ENCODE measurements at places on chromosomes 2 and 18. TPM values are rescaled to one million over a fixed set of nuclear protein-coding genes. Genes with fewer than 3 reads are reported as not detected.

GRCh38 chr18:12031846-12032245 lies 50.5 kb downstream of the IMPA2 start:
- H3K4me3 ChIP-seq = no peak overlapping the region
- peak; percentile 88 for DNase-seq
- no peaks in the 10 kb centered on the region for H3K27me3 ChIP-seq
- no peak overlapping the region for H3K27ac ChIP-seq
- H3K36me3 ChIP-seq = peaks cover 20% of the 10 kb centered on the region
- peaks cover 8% of the 10 kb centered on the region for H3K4me1 ChIP-seq

DNA sequence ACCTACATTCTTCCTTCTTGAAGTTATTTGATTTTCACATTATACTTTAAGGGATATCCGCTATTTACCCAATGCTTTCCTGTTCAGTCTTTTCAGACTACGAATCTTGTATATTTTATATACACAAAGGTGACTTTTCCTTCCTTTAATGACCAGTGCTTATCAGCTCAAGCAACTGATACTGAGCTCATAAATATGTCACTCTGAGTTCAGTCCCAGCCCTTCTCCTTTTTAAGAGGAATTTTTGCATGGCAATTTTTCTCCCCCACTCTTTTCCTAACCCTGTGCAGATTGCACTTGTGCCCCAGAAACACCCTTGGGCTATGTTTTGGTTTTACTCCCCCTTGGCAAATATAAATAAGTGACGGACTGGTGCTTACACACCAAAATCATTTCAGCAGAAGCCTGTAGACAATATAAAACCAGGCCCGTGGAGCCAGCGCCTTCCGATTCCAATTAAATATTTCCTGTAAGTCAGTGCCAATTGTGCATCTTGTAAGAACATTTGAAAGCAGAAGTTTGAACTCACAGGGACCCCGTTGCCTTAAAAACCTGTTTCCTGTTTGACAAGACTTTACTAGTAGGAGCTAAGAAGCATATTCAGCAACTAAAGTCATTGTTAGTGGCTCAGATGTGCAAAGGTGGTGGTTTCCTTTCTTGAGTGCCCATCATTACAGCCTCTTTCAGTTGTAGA lies 66.3 kb upstream of the GATA6 start:
- H3K4me1 ChIP-seq = no peaks in the 10 kb centered on the region
- no peak overlapping the region for H3K4me3 ChIP-seq
- H3K27ac ChIP-seq = peak overlapping the region; percentile 3
- peak; percentile 77 for DNase-seq

GRCh38 chr2:40304340-40304739 lies 147.6 kb downstream of the SLC8A1 start:
- H3K36me3 ChIP-seq = no peaks in the 10 kb centered on the region
- H3K27ac ChIP-seq = no peak overlapping the region
- peaks cover 2% of the 10 kb centered on the region for H3K4me1 ChIP-seq
- DNase-seq = no peak
- no peaks in the 10 kb centered on the region for H3K27me3 ChIP-seq
- no peak overlapping the region for H3K4me3 ChIP-seq

- no peak overlapping the region for H3K4me3 ChIP-seq
- no peak overlapping the region for H3K27ac ChIP-seq
- no peak for DNase-seq
- no peaks in the 10 kb centered on the region for H3K27me3 ChIP-seq
- no peaks in the 10 kb centered on the region for H3K36me3 ChIP-seq
- peaks cover 9% of the 10 kb centered on the region for H3K4me1 ChIP-seq
Observed at GRCh38 chr2:179332903-179333302, 68.3 kb upstream of the SESTD1 start.

- H3K27ac ChIP-seq = no peak overlapping the region
- H3K36me3 ChIP-seq = no peaks in the 10 kb centered on the region
- no peaks in the 10 kb centered on the region for H3K4me1 ChIP-seq
Observed at GRCh38 chr18:46542545-46542944, 114.5 kb downstream of the LOXHD1 start.

DNA sequence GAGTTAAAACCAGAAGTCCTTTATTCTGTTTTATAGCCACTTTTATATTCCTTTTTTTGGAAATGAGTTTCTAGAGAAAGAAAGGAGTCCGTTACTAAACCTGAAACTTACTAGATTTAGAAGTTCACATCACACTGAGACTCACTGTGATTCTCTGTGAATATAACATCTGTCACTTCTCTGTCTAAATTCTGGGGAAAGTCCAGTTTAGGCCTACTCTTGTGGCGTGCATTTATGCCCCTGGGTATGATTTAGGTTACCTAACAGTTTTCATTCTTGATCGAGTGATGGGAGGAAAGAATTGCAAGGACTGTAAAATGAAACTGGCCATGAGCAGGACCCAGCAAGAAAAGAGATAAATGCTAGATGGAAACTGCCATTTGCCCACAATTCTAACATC lies 449.6 kb downstream of the SPAG16 start:
- H3K4me1 ChIP-seq = no peaks in the 10 kb centered on the region
- DNase-seq = no peak
- no peak overlapping the region for H3K27ac ChIP-seq
- H3K36me3 ChIP-seq = no peaks in the 10 kb centered on the region
- no peaks in the 10 kb centered on the region for H3K27me3 ChIP-seq

The ERBB4 gene
- total RNA-seq = 12.7 TPM

The DYSF gene
- total RNA-seq = 51.6 TPM

GRCh38 chr2:181262782-181263181 lies 194.4 kb upstream of the ITGA4 start:
- DNase-seq = no peak
- no peaks in the 10 kb centered on the region for H3K27me3 ChIP-seq
- no peak overlapping the region for H3K4me3 ChIP-seq
- H3K4me1 ChIP-seq = no peaks in the 10 kb centered on the region

- DNase-seq = peak; percentile 19
- H3K36me3 ChIP-seq = no peaks in the 10 kb centered on the region
- no peak overlapping the region for H3K4me3 ChIP-seq
- no peak overlapping the region for H3K27ac ChIP-seq
Observed at GRCh38 chr2:7844414-7844965, 837.4 kb upstream of the ID2 start.

- H3K4me1 ChIP-seq = peaks cover 7% of the 10 kb centered on the region
- H3K4me3 ChIP-seq = no peak overlapping the region
- H3K36me3 ChIP-seq = no peaks in the 10 kb centered on the region
Observed at GRCh38 chr2:197256021-197256420, 54.6 kb downstream of the ANKRD44 start.

DNA sequence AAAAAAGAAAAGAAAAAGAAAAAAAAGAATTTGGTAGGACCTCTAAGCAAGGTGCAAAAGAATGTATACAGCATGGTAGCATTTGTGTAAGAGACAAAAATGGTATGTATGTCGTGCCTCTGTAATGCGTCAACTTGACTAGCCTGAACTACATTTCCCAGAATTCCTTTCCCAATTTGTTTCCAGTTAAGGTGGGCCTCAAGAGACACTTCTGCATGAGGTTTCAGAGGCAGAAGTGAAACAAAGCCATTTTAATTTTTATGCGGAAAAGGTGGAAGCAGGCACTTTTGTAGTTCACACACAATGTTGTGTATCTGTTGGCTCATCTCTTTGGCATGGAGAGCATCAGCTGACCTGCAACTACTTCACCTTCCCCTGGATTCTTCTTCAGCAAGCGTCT lies 56.5 kb upstream of the PAPOLG start:
- H3K4me1 ChIP-seq = no peaks in the 10 kb centered on the region
- H3K27ac ChIP-seq = no peak overlapping the region
- no peaks in the 10 kb centered on the region for H3K36me3 ChIP-seq
- H3K27me3 ChIP-seq = no peaks in the 10 kb centered on the region
- H3K4me3 ChIP-seq = no peak overlapping the region
- peak; percentile 16 for DNase-seq

The IL1F10 gene
- total RNA-seq = not detected

DNA sequence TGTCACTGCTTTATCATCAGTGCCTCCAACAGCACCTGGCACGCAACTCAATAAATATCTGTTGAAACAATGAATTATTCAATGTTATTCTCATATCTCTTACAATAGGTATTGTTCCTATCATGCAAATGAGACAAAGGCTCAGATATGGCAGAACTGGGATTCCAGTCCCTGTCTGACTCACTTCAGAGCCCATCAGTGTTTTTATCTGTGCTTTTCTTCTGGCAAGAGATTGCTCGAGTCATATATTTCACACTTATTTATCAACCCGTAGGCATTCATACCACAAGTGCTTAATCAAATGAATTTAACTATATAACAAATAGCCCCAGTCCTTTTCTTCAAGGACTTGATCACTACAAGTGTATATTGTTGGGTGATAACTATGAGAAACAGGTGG lies 76.4 kb upstream of the TSPYL6 start:
- H3K4me3 ChIP-seq = no peak overlapping the region
- DNase-seq = no peak
- no peak overlapping the region for H3K27ac ChIP-seq
- H3K36me3 ChIP-seq = no peaks in the 10 kb centered on the region
- H3K4me1 ChIP-seq = peaks cover 17% of the 10 kb centered on the region
- H3K27me3 ChIP-seq = peaks cover 2% of the 10 kb centered on the region

DNA sequence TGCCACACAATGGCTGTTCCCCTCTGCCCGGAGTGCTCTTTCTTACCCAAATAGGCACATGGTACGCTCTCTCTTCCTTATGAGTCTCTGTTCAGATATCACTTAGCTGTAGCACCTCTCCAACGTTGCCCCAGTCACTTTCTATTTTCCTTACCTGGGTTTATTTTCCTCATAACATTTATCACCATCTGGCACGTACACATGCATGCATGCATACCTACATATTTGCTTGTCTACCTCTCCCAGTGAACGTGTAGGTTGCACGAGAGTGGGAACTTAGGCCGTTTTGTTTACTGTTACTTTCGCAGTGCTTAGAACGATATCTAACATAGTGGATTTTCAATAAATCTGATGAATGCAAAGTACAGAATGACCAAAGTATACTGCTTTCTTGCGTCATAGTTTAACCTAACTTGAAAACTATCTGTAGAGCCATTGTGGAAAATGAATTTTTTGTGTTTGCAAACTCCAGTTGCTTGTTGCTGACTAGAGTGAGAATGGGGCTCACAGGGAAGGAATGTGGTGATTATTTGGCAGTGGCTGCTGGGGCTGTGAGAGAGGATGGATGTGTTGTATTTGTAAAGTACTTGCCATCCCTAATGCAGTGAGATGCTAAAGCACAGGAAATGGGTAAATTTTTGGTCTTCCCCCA lies 47.1 kb downstream of the ACSL3 start:
- H3K27ac ChIP-seq = no peak overlapping the region
- H3K4me1 ChIP-seq = peaks cover 4% of the 10 kb centered on the region
- DNase-seq = no peak
- H3K36me3 ChIP-seq = peaks cover 20% of the 10 kb centered on the region
- no peak overlapping the region for H3K4me3 ChIP-seq
- H3K27me3 ChIP-seq = no peaks in the 10 kb centered on the region

DNA sequence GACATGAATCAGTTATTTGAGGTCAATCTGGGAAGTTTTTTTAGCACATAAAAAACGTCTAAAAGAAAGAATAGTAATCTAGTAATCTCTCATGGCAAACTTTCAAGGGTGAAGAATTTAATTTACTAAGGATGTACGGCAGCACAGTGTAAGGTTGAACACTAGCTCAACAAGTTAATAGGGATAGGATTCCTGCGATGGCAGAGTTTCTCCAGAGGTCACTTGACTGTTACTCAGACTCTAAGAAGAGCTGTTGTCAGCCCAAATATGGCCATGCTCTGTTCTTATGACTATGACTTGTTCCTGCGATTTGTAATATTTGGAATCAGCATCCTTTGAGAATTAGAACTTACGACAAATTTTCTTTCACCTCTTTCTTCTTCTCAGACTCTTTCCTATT lies 553.3 kb upstream of the TNP1 start:
- H3K4me1 ChIP-seq = peaks cover 12% of the 10 kb centered on the region
- no peak for DNase-seq
- H3K36me3 ChIP-seq = no peaks in the 10 kb centered on the region
- H3K27ac ChIP-seq = no peak overlapping the region
- no peaks in the 10 kb centered on the region for H3K27me3 ChIP-seq

DNA sequence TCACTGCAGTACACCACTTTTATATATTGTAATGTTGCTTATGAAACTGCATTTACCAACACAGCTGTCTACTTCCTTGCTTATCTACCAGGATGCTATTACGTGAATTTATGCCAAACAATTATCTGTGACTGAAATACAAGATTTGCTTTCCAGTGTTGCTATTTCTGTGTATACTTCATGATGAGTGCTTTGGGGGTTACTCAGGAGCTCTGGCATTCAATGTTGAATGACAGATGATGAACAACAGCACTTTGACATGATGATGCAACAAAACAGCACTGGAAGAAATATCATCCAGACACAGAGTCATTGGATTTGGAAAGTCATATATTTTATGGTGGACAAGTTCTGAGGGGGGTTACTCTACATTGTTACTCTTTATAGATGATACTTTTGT lies 125.8 kb downstream of the NETO1 start:
- H3K27me3 ChIP-seq = no peaks in the 10 kb centered on the region
- no peaks in the 10 kb centered on the region for H3K4me1 ChIP-seq
- DNase-seq = no peak

The HOXD4 gene
- 2.2 TPM for total RNA-seq

- H3K36me3 ChIP-seq = peaks cover 4% of the 10 kb centered on the region
- H3K27ac ChIP-seq = no peak overlapping the region
- DNase-seq = no peak
- H3K4me3 ChIP-seq = no peak overlapping the region
- no peaks in the 10 kb centered on the region for H3K27me3 ChIP-seq
Observed at GRCh38 chr18:51039138-51040112, 9.4 kb downstream of the SMAD4 start.

- DNase-seq = peak; percentile 64
- no peaks in the 10 kb centered on the region for H3K36me3 ChIP-seq
- no peaks in the 10 kb centered on the region for H3K27me3 ChIP-seq
- no peak overlapping the region for H3K4me3 ChIP-seq
- no peaks in the 10 kb centered on the region for H3K4me1 ChIP-seq
Observed at GRCh38 chr2:68367953-68368653, 3.0 kb downstream of the PLEK start.

- H3K27ac ChIP-seq = no peak overlapping the region
- no peaks in the 10 kb centered on the region for H3K36me3 ChIP-seq
- no peak for DNase-seq
Observed at GRCh38 chr2:174048243-174048642, 83.1 kb upstream of the SP3 start.

DNA sequence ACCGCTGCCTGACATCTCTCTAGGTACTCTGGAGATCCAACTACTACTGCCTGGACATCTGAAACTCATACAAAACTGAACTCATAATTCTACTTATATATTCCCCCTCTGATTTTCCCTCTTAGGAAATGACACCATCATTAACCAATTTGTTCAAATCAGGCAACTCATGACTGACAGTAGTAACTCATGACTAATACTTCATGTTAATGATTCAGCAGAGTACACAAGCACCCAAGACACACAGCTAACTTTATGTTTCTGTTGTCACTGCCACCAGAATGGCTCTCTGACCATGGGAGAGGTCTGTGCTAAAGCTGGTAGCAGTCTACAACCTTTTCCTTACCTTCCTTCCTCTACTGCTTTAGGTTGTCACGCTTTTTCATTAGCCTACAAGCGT lies 91.1 kb downstream of the ITSN2 start:
- peaks cover 22% of the 10 kb centered on the region for H3K36me3 ChIP-seq
- no peak overlapping the region for H3K4me3 ChIP-seq
- no peak for DNase-seq
- H3K27ac ChIP-seq = no peak overlapping the region

The FAM161A gene
- 5.3 TPM for total RNA-seq

The MAPK4 gene
- total RNA-seq = 4.7 TPM

GRCh38 chr2:177051278-177051677 lies 161.3 kb upstream of the HNRNPA3 start:
- no peak overlapping the region for H3K27ac ChIP-seq
- H3K36me3 ChIP-seq = no peaks in the 10 kb centered on the region
- no peak for DNase-seq
- no peak overlapping the region for H3K4me3 ChIP-seq
- H3K4me1 ChIP-seq = no peaks in the 10 kb centered on the region
- no peaks in the 10 kb centered on the region for H3K27me3 ChIP-seq

- H3K36me3 ChIP-seq = no peaks in the 10 kb centered on the region
- no peaks in the 10 kb centered on the region for H3K27me3 ChIP-seq
- H3K27ac ChIP-seq = no peak overlapping the region
Observed at GRCh38 chr2:9169349-9170107, 37.1 kb upstream of the ASAP2 start.

The CHAC2 gene
- 1.4 TPM for total RNA-seq
